ENCODE measurements at places on chromosomes 7 and 10.

GRCh38 chr10:28796606-28797512 is 119.5 kb downstream of the BAMBI start:
- no peak overlapping the region for H3K27ac ChIP-seq
- peaks cover 7% of the 10 kb centered on the region for H3K4me1 ChIP-seq
- DNase-seq = no peak
- no peaks in the 10 kb centered on the region for H3K36me3 ChIP-seq
- no peaks in the 10 kb centered on the region for H3K27me3 ChIP-seq

DNA sequence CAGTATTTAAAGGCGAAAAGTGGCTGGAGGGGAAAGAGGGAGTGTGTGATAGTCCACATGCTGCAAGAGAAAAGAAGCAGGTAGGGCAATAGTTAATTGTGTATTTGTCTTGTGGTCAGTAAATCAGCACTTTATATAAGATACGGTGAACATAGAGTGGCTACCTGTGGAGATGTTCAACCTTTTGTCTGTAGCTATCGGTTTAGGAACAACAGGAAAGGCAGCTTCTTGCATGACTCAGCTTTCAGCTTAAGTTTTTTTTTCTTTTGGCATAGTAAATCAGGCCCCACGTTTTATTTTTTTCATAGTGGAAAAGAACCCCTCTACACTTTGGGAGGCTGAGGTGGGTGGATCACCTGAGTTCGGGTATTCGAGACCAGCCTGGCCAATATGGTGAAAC is 14.2 kb upstream of the MTPN start:
- H3K4me3 ChIP-seq = no peak overlapping the region
- no peaks in the 10 kb centered on the region for H3K36me3 ChIP-seq
- no peaks in the 10 kb centered on the region for H3K4me1 ChIP-seq

DNA sequence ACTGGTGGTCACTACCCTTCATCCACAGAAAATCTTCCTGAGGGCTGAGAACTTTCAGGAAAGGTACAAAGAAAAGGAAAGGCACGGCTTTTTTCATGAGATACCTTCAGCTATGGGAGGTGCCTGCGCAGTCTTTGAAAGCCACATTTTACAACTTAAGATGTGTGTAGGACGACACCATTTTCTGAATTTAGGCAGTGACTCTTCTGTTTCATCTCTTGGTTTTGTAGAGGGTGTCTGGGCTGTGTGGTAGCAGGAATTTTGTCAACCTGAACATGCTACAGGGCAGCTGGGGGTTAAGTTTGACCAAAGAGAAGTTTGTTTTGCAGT is 138.1 kb downstream of the NRP1 start:
- H3K4me3 ChIP-seq = no peak overlapping the region
- DNase-seq = no peak
- peaks cover 9% of the 10 kb centered on the region for H3K36me3 ChIP-seq
- no peaks in the 10 kb centered on the region for H3K4me1 ChIP-seq
- no peaks in the 10 kb centered on the region for H3K27me3 ChIP-seq

- H3K36me3 ChIP-seq = no peaks in the 10 kb centered on the region
- no peaks in the 10 kb centered on the region for H3K27me3 ChIP-seq
- H3K4me1 ChIP-seq = no peaks in the 10 kb centered on the region
- H3K27ac ChIP-seq = no peak overlapping the region
Measured at GRCh38 chr10:42995537-42995936, 81.3 kb upstream of the RET start.

DNA sequence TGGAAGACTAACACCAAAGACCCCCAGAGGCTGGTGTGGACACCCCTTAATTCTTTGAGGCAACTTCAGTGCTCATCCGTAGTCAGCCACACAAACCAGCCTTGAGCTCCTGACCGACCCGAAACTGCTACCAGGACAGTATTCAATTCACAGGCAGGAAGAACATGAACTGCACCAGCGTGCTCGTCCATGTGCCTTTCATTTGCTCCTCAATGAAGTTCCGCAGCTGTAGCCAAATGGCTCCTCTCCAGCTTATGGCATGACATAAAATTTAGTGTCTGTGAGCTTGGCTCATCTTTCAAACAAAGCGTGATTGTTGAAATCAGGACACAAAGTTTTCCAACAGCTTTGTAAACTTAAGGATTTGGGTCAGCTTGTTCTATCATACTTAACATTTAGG is 144.1 kb upstream of the FAM171A1 start:
- no peak overlapping the region for H3K27ac ChIP-seq
- DNase-seq = peak; percentile 21
- H3K4me1 ChIP-seq = no peaks in the 10 kb centered on the region
- H3K27me3 ChIP-seq = no peaks in the 10 kb centered on the region
- no peak overlapping the region for H3K4me3 ChIP-seq

GRCh38 chr7:1536743-1537534 is 6.4 kb downstream of the MAFK start:
- H3K36me3 ChIP-seq = no peaks in the 10 kb centered on the region
- DNase-seq = peak; percentile 95
- no peaks in the 10 kb centered on the region for H3K27me3 ChIP-seq
- H3K4me3 ChIP-seq = peak overlapping the region; percentile 75
- H3K4me1 ChIP-seq = peaks cover 59% of the 10 kb centered on the region

DNA sequence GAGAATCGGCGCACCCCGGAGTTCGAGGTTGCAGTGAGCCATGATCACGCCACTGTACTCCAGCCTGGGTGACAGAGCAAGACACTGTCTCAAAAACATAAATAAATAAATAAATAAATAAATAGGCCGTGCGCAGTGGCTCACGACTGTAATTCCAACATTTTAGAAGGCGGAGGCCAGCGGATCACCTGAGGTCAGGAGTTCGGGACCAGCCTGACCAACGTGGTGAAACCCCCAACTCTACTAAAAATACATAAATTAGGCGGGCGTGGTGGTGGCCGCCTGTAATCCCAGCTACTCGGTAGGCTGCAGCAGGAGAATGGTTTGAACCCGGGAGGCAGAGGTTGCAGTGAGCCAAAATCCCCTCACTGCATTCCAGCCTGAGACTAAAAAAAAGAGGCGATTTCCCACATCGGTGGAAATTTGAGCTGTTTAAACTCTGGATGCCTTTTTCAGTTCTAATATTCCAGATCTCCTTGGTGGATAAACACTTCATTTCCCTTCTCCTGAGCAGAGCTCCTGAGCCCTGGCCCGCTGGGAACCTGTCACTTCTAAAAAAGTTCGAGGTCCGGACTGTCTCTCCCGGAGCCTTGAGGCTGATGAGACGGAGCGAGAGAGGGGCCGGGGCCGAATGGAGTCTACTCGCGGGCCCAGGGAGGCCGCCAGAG is 2.0 kb upstream of the NFKB2 start:
- no peak for DNase-seq
- H3K27ac ChIP-seq = peak overlapping the region; percentile 90
- no peaks in the 10 kb centered on the region for H3K27me3 ChIP-seq
- H3K4me3 ChIP-seq = peak overlapping the region; percentile 79

DNA sequence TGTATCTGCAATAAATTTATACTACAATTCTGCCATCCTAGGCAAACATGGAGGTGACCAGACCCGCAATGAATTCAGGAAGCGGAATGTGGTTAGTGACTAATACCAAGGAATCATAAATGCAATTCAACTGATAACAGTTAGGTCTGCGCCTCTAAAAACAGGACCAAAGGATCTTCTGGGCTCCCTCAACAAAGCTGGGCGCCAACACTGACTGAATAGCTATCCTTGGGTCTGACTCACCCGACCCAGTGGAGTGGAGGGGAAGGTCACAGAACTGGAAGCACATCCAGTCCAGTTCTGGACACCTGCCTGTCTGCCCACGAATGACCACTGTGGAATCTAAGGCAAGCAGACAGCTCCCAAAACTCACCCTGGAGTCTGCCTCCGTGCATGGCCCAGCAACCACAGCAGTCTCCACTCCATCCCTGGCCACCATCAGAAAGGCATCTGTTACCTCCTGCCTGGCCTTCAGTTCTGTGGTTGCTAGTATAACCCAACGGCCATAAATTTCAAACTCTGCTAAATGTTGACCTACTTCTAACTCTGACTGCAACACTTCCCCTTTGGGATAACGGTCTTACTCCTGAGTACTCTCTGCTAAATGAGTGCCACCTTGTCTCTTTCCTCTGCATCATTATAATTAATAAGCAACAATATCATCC is 43.0 kb upstream of the DLX6 start:
- H3K27ac ChIP-seq = no peak overlapping the region
- no peak for DNase-seq
- no peaks in the 10 kb centered on the region for H3K27me3 ChIP-seq
- H3K36me3 ChIP-seq = no peaks in the 10 kb centered on the region

- H3K36me3 ChIP-seq = no peaks in the 10 kb centered on the region
Measured at GRCh38 chr10:99695761-99696160, 36.2 kb downstream of the COX15 start.

Data from gastrocnemius medialis (tissue), 4 donors.